SW480 (cell line): ENCODE measurements at places on chromosomes 5 and 9.
A peak's percentile ranks its signal among the peaks of the same experiment; 100 is the strongest.

DNA sequence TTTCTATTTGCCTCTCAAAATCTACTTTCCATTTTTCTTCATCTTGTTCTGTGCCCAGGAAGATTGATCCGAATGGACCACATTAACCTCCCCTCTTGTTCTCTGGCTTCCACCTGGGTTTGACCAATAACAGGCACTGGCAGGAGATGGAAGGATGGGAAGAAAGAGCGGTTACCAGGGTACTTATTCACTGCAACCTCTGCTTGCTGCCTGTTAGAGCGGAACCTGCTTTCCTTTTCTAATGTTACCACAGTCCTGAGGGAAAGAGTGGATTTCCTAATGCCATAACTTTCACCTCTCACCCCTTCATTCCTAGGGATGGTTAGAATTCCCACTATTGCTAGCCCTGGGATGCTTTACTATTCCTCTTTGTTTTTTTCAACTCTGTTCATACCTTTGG, 262.1 kb downstream of the RFX3 start:
- DNase-seq, result no peak

- no peak for DNase-seq
Measured at GRCh38 chr5:56670916-56671315, 144.4 kb upstream of the MAP3K1 start.

- no peak for DNase-seq
Measured at GRCh38 chr5:104937598-104937997, 1375.0 kb upstream of the NUDT12 start.

DNA sequence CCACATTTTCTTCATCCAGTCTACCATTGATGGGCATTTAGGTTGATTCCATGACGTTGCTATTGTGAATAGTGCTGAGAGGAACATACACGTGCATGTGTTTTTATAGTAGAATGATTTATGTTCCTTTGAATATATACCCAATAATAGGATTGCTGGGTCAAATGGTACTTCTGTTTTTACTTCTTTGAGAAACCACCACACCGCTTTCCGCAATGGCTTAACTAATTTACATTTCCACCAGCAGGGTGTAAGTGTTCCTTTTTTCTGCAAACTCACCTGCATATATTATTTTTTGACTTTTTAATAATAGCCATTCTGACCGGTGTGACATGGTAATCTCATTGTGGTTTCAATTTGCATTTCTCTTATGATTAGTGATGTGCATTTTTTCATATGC, 82.2 kb upstream of the RFX3 start:
- no peak for DNase-seq

DNA sequence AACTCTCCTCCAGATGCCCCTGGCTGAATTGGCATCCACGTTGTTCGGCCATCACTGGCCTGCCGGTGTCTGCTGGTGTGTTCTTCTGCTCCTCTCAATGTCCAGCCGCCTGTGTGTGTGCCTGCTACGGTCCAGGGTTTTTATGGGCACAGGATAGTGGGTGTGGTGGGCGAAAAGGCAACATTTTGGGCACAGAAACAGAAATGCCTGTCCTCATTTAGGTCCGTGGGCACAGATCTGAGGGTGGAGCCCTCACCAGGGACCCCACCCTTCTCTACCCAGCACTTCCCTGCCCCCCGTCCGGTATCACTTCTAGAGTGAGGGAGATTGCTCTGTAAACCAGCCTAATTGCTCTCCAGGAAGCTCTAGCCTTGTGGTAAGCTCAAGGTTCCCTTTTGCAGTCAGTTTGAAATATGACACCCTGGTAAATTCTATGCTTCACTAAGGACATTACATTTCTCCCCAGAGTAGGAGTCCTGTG, 410.1 kb downstream of the MAT2B start:
- DNase-seq, result peak; percentile 78

GRCh38 chr5:131855452-131855851, 58.6 kb upstream of the FNIP1 start:
- no peak for DNase-seq
